Body of pancreas (tissue), 4 donors: ENCODE measurements at places on chromosomes 3 and 15. TPM values are rescaled to one million over a fixed set of nuclear protein-coding genes. Genes with fewer than 3 reads are reported as not detected.

The ZNF445 gene
- 7.8 TPM for total RNA-seq

The TMEM115 gene
- 39.4 TPM for total RNA-seq

The GMNC gene
- 1.0 TPM for total RNA-seq

The GOLGA8M gene
- not detected for total RNA-seq

DNA sequence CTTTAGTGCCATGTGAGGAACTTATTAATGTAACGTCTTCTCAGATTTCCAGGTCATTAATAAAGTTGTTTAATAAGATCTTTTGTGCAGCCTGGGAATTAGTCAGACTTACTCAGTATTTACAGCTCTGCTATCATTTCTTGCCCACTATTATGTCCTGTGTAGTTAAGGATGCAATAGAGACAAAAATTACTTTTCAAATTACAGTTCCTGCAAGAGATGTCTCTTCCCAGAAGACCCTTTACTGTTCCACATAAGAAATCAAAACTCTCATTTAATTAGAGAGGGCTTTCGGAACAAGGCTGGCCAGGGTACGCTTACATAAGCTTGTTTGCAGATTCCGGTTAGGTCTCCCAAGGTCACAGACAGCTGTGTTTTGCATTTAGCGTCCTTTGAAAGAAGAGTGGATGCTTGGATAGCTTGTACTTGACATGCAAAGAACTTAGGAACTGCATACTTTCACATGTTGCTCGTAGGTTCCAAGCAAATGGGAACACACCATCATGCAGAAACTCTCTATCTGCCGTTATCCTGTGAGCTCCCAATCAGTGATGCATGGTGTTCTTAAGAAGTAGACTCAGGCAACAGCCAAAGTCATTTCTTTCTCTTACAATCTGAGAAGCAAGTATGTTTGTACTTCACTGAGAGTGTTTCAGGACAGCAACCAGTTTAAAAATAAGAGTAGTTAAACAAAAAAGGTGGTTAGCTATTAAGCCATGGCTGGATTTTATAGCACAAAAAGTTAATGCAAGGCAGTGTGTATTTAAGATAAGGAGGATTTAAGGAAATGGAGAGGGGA, 37.4 kb downstream of the FILIP1L start:
- H3K27me3 ChIP-seq = no peaks in the 10 kb centered on the region
- peaks cover 32% of the 10 kb centered on the region for H3K4me1 ChIP-seq
- no peak overlapping the region for H3K4me3 ChIP-seq
- peak overlapping the region; percentile 17 for H3K27ac ChIP-seq

DNA sequence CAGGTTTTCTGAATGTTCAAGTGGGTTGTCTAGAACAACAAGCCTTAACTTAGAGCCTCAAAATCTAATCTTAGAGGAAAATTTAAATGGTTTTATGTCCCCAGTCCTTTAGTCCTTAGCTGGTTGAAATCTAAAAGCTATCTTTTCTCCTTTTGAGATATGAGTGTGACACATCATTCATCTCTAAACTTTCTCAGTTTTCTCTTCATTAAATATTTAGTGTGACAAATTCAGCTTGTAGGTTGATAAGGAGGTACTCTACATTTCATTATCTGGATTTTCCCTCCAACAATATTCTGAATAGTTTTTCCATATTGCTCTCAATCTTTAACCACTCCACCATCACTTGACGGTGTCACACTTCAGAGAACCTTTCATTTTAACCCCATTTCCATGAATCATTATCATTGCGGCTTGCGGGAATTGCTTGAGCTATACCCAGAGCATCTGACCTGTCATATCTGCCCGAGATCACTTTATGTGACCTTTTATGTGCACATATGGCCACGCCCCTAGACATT, 16.1 kb upstream of the ATP8B4 start:
- no peaks in the 10 kb centered on the region for H3K27me3 ChIP-seq
- no peak overlapping the region for H3K4me3 ChIP-seq
- no peak for DNase-seq
- H3K36me3 ChIP-seq = no peaks in the 10 kb centered on the region
- H3K4me1 ChIP-seq = no peaks in the 10 kb centered on the region
- H3K27ac ChIP-seq = no peak overlapping the region

- H3K27me3 ChIP-seq = no peaks in the 10 kb centered on the region
- H3K4me3 ChIP-seq = no peak overlapping the region
- H3K4me1 ChIP-seq = peaks cover 47% of the 10 kb centered on the region
Observed at GRCh38 chr3:114880078-114880477, 267.0 kb downstream of the ZBTB20 start.

DNA sequence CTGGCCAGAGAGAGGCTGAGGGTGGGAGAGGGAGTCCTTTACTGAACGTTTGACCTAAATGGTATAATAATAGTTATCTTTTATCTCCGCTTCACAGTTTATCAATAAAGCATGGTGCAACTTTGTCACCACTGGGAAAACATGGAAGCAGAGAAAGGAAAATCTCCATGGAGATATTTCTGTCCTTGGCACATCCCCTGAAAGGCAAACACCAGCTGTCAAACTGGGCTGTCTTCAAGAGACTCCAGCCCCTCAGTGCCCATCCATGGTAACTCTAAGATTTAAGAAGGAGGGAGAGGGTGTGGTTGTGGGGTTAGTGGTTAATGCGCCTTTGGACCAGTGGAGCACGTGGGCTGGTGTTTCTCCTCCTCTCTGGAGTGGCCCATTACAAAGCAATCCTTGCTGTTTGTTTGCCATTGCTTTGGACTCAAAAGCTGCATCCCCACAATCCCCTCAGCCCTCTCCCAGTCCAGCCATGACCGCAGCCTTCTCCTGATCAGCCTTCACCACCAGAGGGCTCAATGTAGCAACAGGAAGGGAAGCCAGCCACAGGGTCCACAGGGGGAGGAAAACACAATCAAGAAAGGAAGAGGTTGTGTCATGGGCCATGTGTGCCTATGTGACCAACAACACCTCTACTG, 38.2 kb upstream of the FAM174B start:
- no peaks in the 10 kb centered on the region for H3K4me1 ChIP-seq
- no peak overlapping the region for H3K27ac ChIP-seq
- H3K4me3 ChIP-seq = no peak overlapping the region
- DNase-seq = peak; percentile 10
- H3K27me3 ChIP-seq = no peaks in the 10 kb centered on the region
- no peaks in the 10 kb centered on the region for H3K36me3 ChIP-seq

GRCh38 chr3:196639483-196640296, at the start of gene NRROS:
Gene NRROS (plus strand): TSS chr3:196639694. CDS start chr3:196654540, 14,846 bp downstream.
- peak; percentile 44 for DNase-seq
- no peaks in the 10 kb centered on the region for H3K27me3 ChIP-seq
- H3K4me1 ChIP-seq = peaks cover 8% of the 10 kb centered on the region

DNA sequence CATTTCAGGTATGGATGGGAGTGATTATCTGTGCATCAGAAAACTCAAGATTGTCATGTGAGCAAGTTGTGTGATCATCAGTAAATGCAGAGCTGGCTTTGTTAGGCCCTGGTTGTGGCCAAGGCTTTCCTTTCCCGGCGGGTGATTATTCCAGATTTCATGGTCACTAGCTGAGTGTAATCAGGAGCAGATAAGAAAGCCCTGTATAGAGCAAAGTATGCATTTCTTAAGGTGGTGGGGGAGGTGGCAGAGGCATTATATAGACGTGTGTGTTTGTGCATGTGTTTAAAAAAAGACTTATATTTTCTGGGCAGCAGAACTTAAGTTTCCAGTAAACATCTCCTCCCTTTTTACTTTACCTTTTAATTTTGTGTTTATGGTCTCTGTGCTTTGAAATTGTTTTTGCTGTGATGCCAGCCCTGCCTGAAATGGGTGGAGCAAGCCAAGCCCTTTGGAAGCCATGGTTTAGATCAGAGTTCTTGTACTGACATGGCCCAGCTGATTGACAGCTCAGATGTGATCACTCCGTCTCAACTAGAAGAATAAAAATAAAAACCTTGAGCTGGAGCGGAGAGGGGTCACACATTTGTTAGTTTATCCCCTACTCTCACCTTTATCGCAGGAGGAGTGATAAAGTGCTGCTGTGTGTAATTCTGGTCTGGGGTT, 22.2 kb downstream of the SMAD3 start:
- H3K4me1 ChIP-seq = peaks cover 95% of the 10 kb centered on the region
- no peaks in the 10 kb centered on the region for H3K36me3 ChIP-seq
- peak overlapping the region; percentile 26 for H3K27ac ChIP-seq
- no peaks in the 10 kb centered on the region for H3K27me3 ChIP-seq
- no peak overlapping the region for H3K4me3 ChIP-seq

GRCh38 chr3:129114455-129114854, 7.1 kb downstream of the RAB43 start:
- H3K27me3 ChIP-seq = no peaks in the 10 kb centered on the region
- peaks cover 32% of the 10 kb centered on the region for H3K4me1 ChIP-seq
- no peak overlapping the region for H3K4me3 ChIP-seq
- no peak for DNase-seq
- no peaks in the 10 kb centered on the region for H3K36me3 ChIP-seq

GRCh38 chr3:6732807-6733206, 128.1 kb upstream of the GRM7 start:
- H3K4me1 ChIP-seq = no peaks in the 10 kb centered on the region
- no peaks in the 10 kb centered on the region for H3K36me3 ChIP-seq
- no peak overlapping the region for H3K27ac ChIP-seq
- H3K4me3 ChIP-seq = no peak overlapping the region

DNA sequence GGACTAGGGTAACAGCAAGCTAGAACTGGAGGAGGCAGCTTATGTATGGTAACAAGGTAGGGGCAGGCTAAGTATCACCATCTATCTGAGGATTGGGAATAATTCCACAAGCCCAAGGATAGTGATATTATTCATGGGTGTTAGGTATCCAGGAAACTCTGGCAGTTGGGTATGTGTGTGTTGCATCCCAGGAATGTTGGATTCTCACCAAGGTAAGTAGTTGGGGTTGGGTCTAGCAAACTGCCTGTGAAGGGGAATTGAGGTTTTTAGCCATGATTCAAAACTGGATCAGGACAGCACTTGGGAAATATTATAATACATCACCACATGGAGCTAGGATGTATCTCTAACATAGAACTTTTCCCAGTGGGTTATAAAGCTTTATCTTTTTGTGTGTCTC, 626.4 kb upstream of the GOLIM4 start:
- no peaks in the 10 kb centered on the region for H3K36me3 ChIP-seq
- H3K4me1 ChIP-seq = no peaks in the 10 kb centered on the region

DNA sequence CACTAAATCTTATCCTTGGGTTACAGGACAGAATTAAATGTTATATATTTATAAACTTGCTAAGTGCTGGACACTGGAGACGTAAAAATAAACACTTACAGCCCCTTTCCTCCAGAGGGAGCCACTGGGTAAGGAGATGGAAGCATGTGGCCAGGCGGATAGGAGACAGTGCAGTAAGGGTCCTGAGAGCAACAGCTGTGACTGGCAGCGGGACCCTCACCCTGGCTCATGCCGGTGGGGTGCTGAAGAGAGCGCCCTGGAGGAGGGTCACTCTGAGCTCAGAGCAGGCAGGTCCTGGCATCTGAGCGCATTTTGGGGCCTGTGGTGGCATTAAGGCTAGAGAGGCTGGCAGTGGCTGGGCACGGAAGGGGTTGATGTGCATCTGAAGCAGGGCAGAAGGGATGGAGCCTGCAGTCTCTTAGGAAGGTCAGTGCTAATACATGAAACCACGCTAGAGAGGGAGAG, 16.0 kb downstream of the SEC61A1 start:
- H3K4me1 ChIP-seq = peaks cover 45% of the 10 kb centered on the region
- no peaks in the 10 kb centered on the region for H3K27me3 ChIP-seq
- H3K27ac ChIP-seq = no peak overlapping the region
- peaks cover 56% of the 10 kb centered on the region for H3K36me3 ChIP-seq
- no peak overlapping the region for H3K4me3 ChIP-seq

- H3K27me3 ChIP-seq = no peaks in the 10 kb centered on the region
- no peaks in the 10 kb centered on the region for H3K4me1 ChIP-seq
- H3K36me3 ChIP-seq = no peaks in the 10 kb centered on the region
- DNase-seq = no peak
- H3K4me3 ChIP-seq = no peak overlapping the region
Observed at GRCh38 chr3:61464518-61465140, 96.7 kb upstream of the PTPRG start.

DNA sequence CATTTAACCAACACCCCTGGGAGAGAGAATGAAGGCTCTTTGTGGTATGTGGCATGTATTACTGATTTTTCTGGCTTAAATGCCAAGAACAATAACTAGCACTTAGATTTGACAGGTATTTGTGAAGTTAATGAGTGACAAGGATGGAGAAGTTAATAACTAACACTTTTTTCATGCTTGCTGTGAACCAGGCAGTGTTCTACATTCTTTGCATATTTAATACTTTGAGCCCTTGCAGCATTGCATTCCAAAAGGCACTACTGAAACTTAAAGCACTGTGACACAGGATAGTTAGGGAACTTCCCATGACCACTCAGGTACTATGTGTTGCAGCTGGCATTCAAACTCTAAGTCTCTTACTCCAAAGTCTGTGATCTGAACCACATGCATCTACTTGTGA, 650.6 kb downstream of the ZPLD1 start:
- DNase-seq = peak; percentile 30
- H3K36me3 ChIP-seq = no peaks in the 10 kb centered on the region
- no peak overlapping the region for H3K27ac ChIP-seq
- no peaks in the 10 kb centered on the region for H3K27me3 ChIP-seq
- H3K4me1 ChIP-seq = peaks cover 15% of the 10 kb centered on the region

- no peak for DNase-seq
- H3K4me3 ChIP-seq = no peak overlapping the region
- peaks cover 5% of the 10 kb centered on the region for H3K36me3 ChIP-seq
- no peaks in the 10 kb centered on the region for H3K4me1 ChIP-seq
- H3K27me3 ChIP-seq = no peaks in the 10 kb centered on the region
Observed at GRCh38 chr3:33547101-33547500, 106.9 kb upstream of the UBP1 start.

DNA sequence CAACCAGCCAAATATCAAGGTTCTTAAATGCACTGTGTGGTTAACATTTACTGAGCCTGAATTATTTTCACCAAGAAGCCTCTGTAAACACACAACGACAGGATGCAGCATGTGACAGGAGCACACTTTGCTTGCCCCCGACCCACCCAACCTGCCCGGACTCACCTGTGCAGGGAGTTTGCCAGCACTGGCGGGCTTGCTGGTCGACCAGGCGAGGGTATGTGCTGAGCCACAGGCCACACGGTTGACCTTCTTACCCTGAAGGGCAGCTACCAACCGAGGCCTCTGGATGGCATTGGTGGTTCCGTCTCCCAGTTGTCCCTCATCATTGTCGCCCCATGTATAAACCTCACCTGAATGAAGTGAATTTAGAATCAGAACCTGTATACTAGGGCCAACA, 25.7 kb upstream of the OCA2 start:
- no peak overlapping the region for H3K4me3 ChIP-seq
- no peak for DNase-seq
- no peak overlapping the region for H3K27ac ChIP-seq
- no peaks in the 10 kb centered on the region for H3K27me3 ChIP-seq
- H3K36me3 ChIP-seq = no peaks in the 10 kb centered on the region
